ENCODE measurements at places on chromosomes 16 and 17.

DNA sequence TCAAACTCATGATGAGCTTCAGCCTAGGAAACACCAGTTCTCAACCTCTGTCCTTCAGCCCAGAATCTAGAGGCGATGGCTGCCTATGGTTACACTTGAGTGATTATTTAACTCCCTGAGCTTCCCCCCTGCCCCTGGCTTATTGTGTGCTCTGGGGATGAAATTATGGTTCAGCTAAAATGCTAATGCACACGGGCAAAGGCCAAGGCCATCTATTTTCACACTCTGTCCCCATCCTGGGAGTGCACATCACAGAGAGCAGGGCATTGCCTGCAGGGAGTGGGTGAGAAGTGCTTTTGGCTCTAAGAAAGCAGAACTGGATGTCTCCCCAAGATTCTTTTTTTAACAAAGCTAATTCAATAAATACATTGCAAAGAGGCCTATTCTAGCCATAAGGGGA lies 21.6 kb upstream of the CACNG5 start:
- no peak for DNase-seq

DNA sequence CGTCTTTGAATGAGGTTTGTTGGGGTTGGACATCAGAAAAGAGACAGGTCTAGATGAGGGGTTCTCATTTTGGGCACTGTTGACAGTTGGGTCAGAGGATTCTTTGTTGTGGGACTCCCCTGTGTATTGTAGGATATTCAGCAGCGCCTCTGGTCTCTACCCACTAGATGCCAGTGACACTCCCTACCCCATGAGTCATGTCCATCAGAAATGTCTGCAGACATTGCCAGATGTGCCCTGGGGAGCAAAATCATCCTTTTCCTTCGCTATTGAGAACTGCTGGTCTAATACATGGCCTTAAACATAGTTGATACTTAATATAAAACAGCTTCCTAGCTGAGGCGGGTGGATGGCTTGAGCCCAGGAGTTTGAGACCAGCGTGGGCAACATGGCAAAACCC lies 3.1 kb downstream of the ABAT start:
- DNase-seq = no peak

- DNase-seq = no peak
These were observed 4.4 kb upstream of the OR1F1 start for GRCh38 chr16:3183445-3184139.

GRCh38 chr16:53895433-53895832 lies 191.5 kb downstream of the FTO start:
- no peak for DNase-seq

GRCh38 chr17:34757106-34757505 lies 177.7 kb downstream of the TMEM132E start:
- no peak for DNase-seq

- DNase-seq = no peak
These were observed 368.0 kb downstream of the FOXL1 start for GRCh38 chr16:86946396-86946795.

GRCh38 chr17:40065769-40066510 lies 3.2 kb downstream of the THRA start:
- DNase-seq = no peak

GRCh38 chr17:41264599-41264998 lies 579 bp upstream of the KRTAP9-6 start:
- DNase-seq = no peak

- DNase-seq = no peak
These were observed 1.4 kb downstream of the SYNRG start for GRCh38 chr17:37607637-37608331.

GRCh38 chr16:1708768-1709180 lies 2.8 kb downstream of the MAPK8IP3 start:
- DNase-seq = no peak

DNA sequence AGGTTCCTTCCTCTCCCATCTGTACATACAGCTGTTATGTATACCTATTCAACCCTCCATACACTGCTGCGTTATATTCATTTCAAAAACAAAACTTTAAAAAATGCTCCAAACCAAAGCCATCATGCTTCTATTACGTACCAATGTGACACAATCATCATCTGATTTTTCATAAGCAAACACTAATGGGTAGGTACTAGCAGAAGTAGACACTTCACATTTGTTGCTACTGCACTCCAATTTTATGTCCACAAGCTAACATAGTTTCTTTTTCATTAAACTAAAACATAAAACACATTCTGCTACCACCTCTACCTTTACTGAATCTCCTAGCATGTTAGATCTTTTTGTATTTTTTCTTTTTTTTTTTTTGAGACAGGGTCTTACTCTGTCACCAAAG lies 57.5 kb downstream of the PARN start:
- DNase-seq = no peak

DNA sequence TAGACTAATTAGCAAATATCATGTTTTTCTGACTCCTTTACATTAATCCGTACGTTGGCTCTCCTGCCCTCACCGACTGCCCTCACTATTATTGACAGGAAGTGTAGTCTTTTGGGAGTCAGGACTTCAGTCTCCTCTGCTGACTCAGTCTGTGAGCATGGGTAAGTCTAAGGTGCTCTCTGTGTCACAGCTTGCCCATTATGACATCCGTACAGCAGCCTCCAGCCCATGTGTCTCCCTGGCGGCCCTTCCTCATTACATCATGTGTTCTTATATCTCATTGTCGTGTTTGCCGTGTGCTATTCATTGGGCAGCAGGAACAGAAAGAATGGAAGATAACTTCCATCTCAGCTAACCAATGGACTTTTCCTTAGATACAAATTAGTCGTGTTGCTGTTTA lies 77.5 kb downstream of the MRTFB start:
- no peak for DNase-seq

DNA sequence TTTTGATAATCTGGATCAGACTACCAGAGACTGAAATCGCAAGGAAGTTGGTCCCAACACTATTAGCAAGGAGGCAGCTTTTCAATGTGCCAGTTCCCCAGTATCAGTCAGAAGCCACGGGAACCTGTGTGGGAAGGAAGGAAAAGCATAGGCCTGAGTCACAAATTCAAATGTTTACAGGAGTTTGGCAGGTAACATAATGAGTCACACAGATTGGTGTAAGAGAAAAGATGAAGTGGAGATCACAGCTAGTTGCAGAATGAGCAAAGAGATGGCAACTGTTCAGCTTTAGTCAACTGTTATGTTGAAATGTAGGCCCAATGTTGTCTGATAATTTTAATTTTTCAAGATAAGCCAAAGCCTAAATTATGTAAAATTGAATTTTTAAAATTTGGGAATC lies 28.1 kb upstream of the ITGA2B start:
- no peak for DNase-seq

DNA sequence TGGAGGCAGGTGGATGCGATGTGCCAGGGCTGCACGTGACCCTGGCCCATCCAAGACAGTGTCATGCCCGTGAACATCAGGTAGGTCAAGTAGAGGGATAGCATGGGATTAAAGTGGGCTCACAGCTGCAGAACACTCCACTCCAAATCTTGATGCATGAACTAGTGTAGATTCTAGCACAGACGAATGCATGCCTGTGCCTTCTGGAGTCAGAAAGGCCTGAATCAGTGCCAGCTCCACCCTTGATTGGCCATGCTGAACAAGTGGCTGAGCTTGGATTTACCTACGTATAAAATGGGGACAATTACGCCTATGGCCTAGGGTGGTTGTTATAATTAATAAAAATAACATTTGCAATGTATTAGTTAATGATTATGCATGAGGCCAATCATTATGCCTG lies 10.6 kb downstream of the IRX3 start:
- no peak for DNase-seq

DNA sequence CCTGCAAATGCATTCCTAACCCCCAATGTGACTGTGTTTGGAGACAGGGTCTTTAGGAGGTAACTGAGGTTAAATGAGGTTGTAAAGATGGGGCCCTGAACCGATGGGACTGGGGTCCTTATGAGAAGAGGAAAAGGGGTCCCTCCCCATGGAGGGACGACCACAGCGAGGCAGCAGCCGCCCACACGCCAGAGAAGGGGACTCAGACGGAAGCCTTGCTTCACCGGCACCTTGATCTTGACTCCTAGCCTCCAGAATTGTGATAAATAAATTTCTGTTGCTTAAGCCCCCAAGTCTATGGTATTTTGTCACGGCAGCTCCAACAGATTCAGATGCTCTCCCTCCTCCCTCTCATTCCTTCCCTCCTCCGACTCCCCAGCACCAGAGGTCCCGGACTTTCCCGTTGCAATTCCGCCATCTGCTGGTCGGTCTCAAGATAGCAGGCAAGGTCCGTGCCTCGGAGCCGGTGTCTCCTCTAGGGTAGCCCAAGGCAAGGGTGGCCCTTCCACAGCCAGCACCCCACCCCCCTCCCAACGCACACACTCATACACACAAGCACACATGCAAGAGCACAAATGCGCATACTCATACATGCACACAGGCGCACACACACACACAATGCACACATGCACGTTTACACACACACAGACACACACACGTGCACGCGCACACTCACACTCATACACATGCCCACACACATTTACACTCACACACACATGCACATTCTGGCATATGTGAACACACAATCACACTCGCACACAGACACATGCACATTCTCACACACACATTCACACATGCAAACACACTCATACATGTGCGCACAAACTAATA lies 23.1 kb upstream of the C16orf78 start:
- peak; percentile 42 for DNase-seq

DNA sequence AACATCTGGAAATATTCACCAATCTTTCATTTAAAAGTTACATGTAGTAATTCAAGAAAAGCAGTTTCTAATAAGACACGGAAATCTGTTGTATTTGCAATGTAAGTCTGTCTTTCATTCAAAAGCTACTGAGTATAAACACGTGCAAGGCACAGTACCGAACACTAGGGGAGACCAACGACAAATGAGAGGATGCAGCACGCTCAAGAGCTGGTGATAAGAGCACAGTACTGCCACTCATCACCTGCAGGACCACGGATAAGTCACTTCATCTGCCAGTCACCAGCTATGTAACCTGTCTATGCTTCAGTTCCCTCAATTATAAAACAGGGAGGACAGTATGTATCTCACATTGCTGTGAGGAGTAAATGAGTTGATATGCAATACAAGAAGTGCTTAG lies 67.1 kb downstream of the CLEC18A start:
- peak; percentile 5 for DNase-seq

GRCh38 chr17:41523787-41524186 lies 4.3 kb downstream of the KRT19 start:
- no peak for DNase-seq

DNA sequence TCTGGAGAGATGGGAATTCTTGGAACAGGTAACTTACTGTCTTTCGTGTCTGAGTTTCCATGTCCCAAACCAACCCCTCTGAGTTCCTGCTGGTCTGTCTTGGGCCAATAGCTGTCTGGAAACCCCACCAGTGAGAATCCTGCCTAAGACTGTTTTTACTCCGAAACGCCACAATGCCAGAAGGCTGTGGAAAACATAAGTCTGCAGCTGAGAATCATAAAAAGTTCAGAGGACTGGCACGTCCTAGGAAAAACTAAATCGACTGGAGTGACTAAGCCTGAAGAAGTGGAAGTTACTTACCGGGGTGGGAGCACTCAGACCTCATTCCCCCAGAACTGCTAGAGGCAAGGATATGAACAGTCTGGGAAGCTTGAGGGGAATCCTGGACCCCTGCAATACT lies 13.3 kb downstream of the LRRC75A start:
- no peak for DNase-seq

- no peak for DNase-seq
These were observed 463.5 kb downstream of the HS3ST4 start for GRCh38 chr16:26155221-26155620.

DNA sequence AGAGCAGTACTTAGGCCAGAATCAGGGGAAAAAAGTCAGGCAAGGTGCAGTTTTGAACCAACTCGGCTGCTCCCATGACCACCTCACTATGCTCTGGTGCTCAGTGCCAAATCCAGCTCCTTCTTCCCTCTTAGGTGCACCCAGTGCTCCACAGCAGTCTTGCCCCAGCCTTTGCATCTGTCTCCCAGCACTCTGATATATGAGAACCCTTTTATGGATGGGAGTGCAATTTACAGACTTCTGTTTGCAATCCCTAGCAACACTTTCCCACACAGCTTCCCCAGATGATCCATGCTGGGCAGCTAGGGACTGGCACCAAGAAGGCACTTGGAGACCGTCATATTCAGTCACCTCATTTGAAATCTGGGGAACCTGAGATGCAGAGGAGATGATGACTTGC lies 267.9 kb upstream of the CCL2 start:
- DNase-seq = no peak

DNA sequence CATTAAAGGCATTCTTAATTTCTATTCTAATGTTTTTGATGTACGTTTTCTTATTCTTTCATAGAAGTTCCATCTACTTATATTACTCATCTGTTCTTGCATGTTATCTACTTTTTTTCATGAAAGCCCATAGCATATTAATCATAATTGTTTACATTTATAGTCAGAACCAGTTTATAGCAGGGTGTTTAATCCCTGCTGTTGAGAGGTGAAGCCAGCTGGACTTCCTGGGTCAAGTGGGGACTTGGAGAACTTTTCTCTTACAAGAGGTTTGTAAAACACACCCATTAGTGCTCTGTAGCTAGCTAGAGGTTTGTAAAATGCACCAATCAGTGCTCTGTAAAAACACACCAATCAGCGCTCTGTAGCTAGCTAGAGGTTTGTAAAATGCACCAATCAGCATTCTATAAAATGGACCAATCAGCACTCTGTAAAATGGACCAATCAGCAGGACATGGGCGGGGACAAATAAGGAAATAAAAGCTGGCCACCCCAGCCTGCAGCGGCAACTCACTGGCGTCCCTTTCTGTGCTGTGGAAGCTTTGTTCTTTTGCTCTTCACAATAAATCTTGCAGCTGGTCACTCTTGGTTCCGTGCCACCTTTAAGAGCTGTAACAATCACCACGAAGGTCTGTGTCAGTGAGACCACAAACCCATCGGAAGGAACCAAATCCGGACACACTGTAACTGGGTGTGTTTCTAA lies 120.6 kb downstream of the TANC2 start:
- DNase-seq = no peak

GRCh38 chr17:40623419-40624210 lies 24.0 kb downstream of the SMARCE1 start:
- no peak for DNase-seq

DNA sequence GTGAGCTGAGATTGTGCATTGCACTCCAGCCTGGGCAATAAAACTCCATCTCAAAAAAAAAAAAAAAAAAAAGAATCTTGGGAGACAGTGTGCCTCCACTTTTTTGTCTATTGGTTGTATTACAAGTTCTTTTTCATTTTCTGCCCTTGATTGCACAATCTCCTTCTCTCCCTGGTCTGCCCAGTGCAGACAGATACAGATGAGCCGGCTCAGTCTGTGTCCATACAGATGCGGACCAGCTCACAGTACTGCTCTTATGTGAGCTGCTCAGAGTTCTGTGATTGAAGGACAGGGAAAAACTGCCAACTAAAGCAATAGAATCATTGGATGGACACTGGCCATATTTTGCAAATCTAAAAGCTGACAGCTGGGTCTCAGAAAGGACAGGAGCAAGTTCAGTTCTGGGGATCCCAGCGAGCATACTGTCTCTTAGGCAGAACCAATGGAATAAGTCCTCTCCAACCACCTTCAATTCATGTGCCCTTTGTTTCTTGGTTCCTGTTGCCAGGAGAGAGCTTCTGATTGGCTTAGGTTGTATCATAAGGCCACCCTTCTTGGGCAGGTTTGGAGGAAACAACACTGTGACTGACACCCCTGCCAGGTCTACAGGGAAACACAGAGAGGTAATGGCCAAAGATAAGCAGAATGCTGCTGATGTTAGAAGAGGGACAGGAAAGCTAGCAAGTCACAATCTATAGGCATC lies 495.6 kb upstream of the HSBP1 start:
- no peak for DNase-seq

- DNase-seq = no peak
These were observed 27.4 kb upstream of the NAGLU start for GRCh38 chr17:42508426-42509165.

Measured in activated CD4-positive, alpha-beta T cell treated with anti-CD3 and anti-CD28 coated beads for 24 hours (primary cell).